ENCODE measurements at places on chromosomes 5 and 9. TPM values are rescaled to one million over a fixed set of nuclear protein-coding genes. Genes with fewer than 3 reads are reported as not detected.

The NUTM2G gene
- not detected for total RNA-seq

The CA9 gene
- 4.3 TPM for total RNA-seq

The F2RL2 gene
- total RNA-seq: 0.32 TPM

The PCDHA7 gene
- total RNA-seq: 0.57 TPM

The MEIKIN gene
- 3.4 TPM for total RNA-seq

The ZNF474 gene
- total RNA-seq: 0.52 TPM

The MZB1 gene
- total RNA-seq: 3.9 TPM

DNA sequence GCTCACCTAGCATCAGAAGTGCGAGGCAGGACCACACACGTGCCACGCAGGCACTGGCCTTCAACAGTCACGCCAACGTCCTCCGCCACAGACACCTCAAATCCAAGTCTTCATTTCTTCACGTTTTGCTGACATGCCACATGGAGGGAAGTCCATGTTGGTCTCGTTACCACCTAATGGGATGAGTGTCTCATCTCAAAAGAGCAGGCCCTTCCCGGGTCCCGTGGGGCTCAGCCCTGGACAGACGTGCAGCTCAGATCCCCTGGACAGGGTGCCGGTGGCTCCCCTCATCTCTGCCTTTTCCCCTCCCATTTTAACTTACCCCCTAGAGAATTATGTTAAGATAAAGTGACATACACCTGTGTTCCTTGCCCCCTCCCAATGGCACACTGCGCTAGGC, 76.8 kb downstream of the MRPL36 start:
- no peak overlapping the region for H3K4me3 ChIP-seq
- no peak overlapping the region for H3K27ac ChIP-seq
- H3K4me1 ChIP-seq: no peaks in the 10 kb centered on the region
- no peak for DNase-seq
- no peaks in the 10 kb centered on the region for H3K36me3 ChIP-seq
- no peaks in the 10 kb centered on the region for H3K27me3 ChIP-seq

DNA sequence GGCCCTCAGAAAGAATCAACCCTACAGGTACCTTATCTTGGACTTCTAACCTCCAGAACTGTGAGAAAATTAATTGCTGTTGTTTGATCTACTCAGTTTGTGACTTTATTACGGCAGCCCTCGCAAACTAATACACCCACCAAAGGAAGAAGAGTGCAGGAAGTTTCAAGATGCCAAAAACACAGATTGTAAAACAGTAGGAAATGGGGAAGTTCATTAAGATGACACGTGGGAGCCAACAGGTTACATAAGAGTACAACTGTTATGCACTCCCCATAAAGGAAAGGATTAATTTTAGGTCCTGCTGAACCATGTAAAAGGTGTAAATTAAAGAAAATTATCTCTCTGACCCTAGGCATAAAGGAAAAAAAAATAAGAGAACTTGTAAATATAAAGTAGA, 294.3 kb downstream of the EPB41L4A start:
- no peaks in the 10 kb centered on the region for H3K36me3 ChIP-seq
- H3K4me3 ChIP-seq: no peak overlapping the region
- H3K4me1 ChIP-seq: no peaks in the 10 kb centered on the region
- no peaks in the 10 kb centered on the region for H3K27me3 ChIP-seq

DNA sequence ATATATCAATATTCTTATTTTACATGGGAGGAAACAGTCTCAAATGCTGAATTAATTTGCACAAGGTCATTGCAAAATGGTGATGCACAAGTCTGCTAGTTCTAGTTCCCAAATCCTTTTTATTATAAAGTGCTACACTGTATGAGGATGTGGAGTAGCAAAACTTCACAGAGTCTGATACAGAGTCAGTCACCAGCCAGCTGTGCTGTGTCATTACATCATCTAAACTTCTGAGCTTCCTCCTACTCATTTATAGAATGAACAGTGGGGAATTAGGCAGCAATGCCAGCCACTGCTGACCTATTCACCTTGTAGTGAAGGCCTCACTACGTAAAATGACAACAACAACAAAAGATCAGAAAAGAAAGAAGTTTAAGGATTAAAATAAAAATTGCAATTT, 357.8 kb downstream of the TMEM167A start:
- H3K4me1 ChIP-seq: peaks cover 2% of the 10 kb centered on the region
- no peak for DNase-seq
- no peak overlapping the region for H3K27ac ChIP-seq
- no peak overlapping the region for H3K4me3 ChIP-seq

- DNase-seq: no peak
- H3K27ac ChIP-seq: no peak overlapping the region
- no peaks in the 10 kb centered on the region for H3K27me3 ChIP-seq
- no peaks in the 10 kb centered on the region for H3K36me3 ChIP-seq
- no peak overlapping the region for H3K4me3 ChIP-seq
- H3K4me1 ChIP-seq: no peaks in the 10 kb centered on the region
These were observed 547.5 kb downstream of the ELAVL2 start for GRCh38 chr9:23278561-23278960.

- H3K4me3 ChIP-seq: no peak overlapping the region
- no peaks in the 10 kb centered on the region for H3K27me3 ChIP-seq
- no peak overlapping the region for H3K27ac ChIP-seq
- H3K4me1 ChIP-seq: no peaks in the 10 kb centered on the region
These were observed 62.3 kb downstream of the GDNF start for GRCh38 chr5:37777432-37778130.

DNA sequence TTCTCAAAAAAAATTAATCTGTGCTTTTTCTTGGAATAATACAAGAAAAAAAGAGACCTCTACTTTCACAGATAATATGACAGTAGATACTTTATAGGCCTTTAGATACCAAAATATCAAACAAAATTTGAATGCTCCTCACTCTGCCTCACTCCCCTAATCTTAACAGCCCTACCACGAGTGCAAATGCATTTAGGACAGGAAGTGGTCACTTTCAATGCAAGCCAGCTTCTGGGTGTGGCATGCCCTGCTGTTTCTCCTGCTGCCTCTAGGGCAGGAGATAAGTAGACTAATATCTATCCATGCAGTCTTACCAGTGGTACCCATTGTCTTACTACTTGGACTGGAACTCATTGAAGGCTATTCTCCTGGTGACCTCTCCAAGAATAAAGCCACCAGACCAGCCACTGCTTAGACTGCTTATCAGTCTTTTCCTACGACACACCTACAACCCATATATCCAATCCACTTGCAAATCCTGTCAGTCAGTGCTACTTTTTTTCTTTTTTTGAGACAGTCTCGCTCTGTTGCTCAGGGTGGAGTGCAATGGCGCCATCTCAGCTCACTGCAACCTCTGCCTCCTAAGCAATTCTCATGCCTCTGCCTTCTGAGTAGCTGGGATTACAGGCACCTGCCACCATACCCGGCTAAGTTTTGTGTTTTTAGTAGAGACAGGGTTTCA, 23.0 kb downstream of the FRRS1L start:
- no peak overlapping the region for H3K4me3 ChIP-seq
- H3K27me3 ChIP-seq: no peaks in the 10 kb centered on the region
- no peak overlapping the region for H3K27ac ChIP-seq
- DNase-seq: no peak

- peaks cover 2% of the 10 kb centered on the region for H3K4me1 ChIP-seq
- no peaks in the 10 kb centered on the region for H3K36me3 ChIP-seq
- DNase-seq: no peak
- no peak overlapping the region for H3K4me3 ChIP-seq
- no peak overlapping the region for H3K27ac ChIP-seq
These were observed 36.9 kb downstream of the SCAI start for GRCh38 chr9:125106285-125106893.

- DNase-seq: no peak
- no peaks in the 10 kb centered on the region for H3K27me3 ChIP-seq
- peaks cover 10% of the 10 kb centered on the region for H3K36me3 ChIP-seq
- no peaks in the 10 kb centered on the region for H3K4me1 ChIP-seq
- no peak overlapping the region for H3K27ac ChIP-seq
These were observed 66.1 kb downstream of the SPTLC1 start for GRCh38 chr9:92048924-92049625.

DNA sequence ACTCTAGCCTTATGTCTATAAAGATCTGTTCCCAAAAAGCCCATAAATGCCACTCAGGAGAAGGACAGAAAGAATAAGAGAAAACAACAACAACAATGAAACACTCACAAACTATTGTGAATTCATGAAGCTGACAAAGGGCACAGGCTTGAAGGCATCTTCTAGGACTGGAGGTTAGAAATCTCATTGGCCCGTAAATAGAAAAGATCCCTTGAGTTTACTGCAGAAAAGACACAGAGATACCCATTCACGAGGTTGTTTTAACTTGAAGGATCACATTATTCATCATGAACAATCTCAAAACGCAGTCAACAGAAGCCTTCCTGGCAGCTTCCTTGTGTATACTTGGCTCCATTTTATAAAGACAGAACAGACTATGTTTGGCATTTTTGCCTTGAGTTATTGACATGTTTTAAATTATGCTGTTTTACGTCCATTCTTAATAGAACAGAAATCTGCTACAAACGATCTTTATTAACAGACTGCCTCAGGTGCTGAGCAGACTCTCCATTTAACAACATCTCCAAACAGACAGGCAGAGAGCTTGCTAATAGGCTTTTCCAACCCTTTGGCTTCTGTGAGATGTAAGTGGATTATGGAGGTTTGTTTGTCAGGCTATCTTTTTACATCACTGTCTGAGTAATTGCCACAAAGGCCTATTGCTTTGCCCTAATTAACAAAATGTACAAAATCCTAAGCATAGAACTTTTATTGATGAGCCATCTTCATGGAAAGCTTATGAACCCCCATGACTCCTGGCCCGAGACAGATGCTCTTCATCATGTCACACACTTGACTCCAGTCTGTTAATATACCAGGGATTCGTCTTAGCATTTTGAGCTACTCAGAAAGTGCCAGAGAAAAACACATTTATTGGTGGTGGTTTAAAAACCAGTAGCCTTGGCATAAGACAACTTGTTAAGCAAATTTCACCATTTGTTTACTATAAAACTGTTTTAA, 735.3 kb upstream of the ZNF608 start:
- H3K27ac ChIP-seq: no peak overlapping the region
- no peak for DNase-seq
- H3K36me3 ChIP-seq: no peaks in the 10 kb centered on the region
- H3K4me3 ChIP-seq: no peak overlapping the region

- no peaks in the 10 kb centered on the region for H3K27me3 ChIP-seq
- no peak overlapping the region for H3K4me3 ChIP-seq
- DNase-seq: no peak
- no peak overlapping the region for H3K27ac ChIP-seq
These were observed 9.3 kb downstream of the HAVCR1 start for GRCh38 chr5:157049605-157050004.

GRCh38 chr9:128845186-128845931, 15.8 kb upstream of the SPOUT1 start:
- H3K27me3 ChIP-seq: no peaks in the 10 kb centered on the region
- H3K36me3 ChIP-seq: no peaks in the 10 kb centered on the region
- no peaks in the 10 kb centered on the region for H3K4me1 ChIP-seq
- H3K4me3 ChIP-seq: no peak overlapping the region
- no peak overlapping the region for H3K27ac ChIP-seq
- DNase-seq: no peak

GRCh38 chr5:43191740-43192557, at the start of gene NIM1K:
TSS of gene NIM1K (plus strand) at chr5:43192225. CDS start at chr5:43245776, 53,551 bp downstream.
- no peak within 1 kb of the TSS for H3K27ac ChIP-seq
- no peaks in the 10 kb centered on the region for H3K4me1 ChIP-seq
- H3K36me3 ChIP-seq: no peaks in the 10 kb centered on the region
- peak within 1 kb of the TSS; percentile 34 for H3K4me3 ChIP-seq
- H3K27me3 ChIP-seq: no peaks in the 10 kb centered on the region

GRCh38 chr9:136566901-136567300, 21.1 kb upstream of the NOTCH1 start:
- no peaks in the 10 kb centered on the region for H3K27me3 ChIP-seq
- no peak for DNase-seq

GRCh38 chr9:109037946-109038715, 24.8 kb upstream of the CTNNAL1 start:
- DNase-seq: no peak
- H3K27ac ChIP-seq: peak overlapping the region; percentile 28
- H3K4me1 ChIP-seq: no peaks in the 10 kb centered on the region
- no peaks in the 10 kb centered on the region for H3K27me3 ChIP-seq
- peaks cover 4% of the 10 kb centered on the region for H3K36me3 ChIP-seq

- peaks cover 16% of the 10 kb centered on the region for H3K4me1 ChIP-seq
- H3K27me3 ChIP-seq: no peaks in the 10 kb centered on the region
- H3K4me3 ChIP-seq: no peak overlapping the region
- no peak overlapping the region for H3K27ac ChIP-seq
- DNase-seq: no peak
These were observed 33.0 kb downstream of the SSBP2 start for GRCh38 chr5:81717860-81718259.

DNA sequence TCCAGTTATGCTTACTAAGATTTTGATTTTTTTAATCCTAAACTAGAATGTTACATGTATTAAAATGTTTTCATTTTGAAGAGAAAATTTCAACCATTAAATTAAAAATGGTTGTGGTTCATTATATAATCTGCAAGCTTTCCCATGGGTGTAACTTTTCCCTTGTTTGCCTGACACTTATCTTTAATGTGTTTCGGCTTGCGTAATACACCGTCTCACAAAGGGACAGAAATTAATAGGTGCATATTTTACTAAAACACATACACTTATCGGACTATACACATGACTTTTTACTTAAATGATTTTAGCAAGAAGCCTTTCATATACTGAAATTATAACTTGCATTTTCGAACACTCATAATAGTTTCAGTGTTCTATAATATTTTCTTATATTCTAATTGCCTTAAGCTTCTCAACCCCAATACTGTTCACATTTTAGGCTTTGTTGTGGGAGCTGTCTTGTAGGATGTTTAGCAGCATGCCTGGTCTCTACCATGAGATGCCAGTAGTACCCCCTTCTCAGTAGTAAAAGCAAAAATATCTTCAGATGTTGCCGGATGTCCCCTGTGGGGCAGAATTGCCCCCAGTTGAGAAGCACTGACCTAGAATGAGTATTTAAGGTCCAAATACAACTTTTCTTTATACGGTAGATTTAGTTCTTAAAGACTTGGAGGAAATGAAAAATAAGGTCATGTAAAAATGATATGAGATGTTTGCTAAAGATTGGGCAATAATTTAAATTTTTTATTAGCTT, 28.6 kb downstream of the UGCG start:
- no peak overlapping the region for H3K27ac ChIP-seq
- H3K36me3 ChIP-seq: no peaks in the 10 kb centered on the region
- no peak overlapping the region for H3K4me3 ChIP-seq
- DNase-seq: no peak
- H3K27me3 ChIP-seq: no peaks in the 10 kb centered on the region
- no peaks in the 10 kb centered on the region for H3K4me1 ChIP-seq

- no peak overlapping the region for H3K27ac ChIP-seq
- no peaks in the 10 kb centered on the region for H3K4me1 ChIP-seq
- H3K36me3 ChIP-seq: no peaks in the 10 kb centered on the region
- no peak overlapping the region for H3K4me3 ChIP-seq
- H3K27me3 ChIP-seq: no peaks in the 10 kb centered on the region
These were observed 93.6 kb upstream of the FER start for GRCh38 chr5:108654051-108654450.

DNA sequence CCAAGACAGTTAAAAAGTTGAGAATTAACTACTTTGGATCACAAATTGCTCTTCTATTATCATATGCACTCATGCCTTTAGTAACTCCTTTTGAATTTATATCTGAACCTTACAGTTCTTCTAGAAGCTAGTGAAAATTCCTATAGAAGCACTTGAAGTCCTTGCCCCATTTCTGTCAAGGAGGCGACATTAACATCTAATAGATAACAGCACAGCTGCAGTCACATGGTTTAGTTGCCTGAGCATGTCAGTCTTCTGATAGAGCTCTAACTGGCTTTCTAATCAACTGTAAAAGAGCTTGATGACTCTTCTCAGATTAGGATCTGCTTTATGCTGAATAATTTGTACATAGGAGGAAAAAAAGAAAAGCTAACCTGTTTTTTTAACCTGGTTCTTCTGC, 9.0 kb downstream of the RFESD start:
- no peak overlapping the region for H3K27ac ChIP-seq
- H3K4me3 ChIP-seq: no peak overlapping the region
- no peaks in the 10 kb centered on the region for H3K4me1 ChIP-seq
- DNase-seq: no peak

All from aorta (tissue), 5 donors.